BE2C (cell line): ENCODE measurements at places on chromosomes 4 and X.

- DNase-seq, result no peak
Measured at GRCh38 chrX:10492250-10492649, 128.1 kb downstream of the MID1 start.

- DNase-seq, result peak; percentile 50
Measured at GRCh38 chr4:94410678-94411206, 41.0 kb upstream of the PDLIM5 start.

GRCh38 chr4:90442619-90443018, 315.4 kb downstream of the CCSER1 start:
- DNase-seq, result no peak

DNA sequence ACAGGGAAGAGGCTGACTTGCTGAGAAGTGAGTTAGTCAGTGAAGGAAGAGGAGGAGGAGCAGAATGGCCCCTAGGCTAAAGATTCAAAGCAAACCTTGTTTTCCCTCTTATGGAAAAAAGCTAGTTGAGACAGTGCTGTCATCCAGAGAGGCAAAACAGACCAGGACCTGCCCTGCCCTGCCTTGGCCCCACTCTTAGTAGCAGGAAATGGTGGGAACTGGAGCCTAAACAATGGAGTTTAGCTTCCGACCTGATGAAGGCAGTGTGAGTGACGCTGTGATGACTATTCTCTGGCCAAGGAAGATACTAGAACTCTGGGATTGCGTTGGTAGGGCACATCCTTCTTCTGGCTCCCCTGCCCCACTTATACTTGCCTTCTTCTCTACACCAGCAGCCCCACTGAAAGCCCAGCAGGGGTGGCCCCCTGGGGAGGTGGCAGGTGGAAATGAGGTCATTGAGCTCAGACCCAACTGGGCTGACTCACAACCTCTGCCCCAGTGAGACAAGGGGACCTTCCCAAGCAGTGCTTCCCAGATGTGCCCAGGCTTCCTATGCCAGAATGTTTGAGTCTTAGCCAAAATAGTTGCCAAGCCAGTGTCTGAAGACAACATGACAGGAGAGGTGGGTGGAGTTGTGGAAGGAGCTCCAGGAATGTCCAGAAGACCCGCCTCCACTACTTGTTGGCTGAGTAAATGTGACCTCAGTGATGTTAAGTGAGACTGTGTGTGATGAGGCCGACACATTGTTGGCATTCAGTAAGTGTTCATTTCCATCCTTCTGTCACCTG, 38.8 kb downstream of the MSN start:
- no peak for DNase-seq

DNA sequence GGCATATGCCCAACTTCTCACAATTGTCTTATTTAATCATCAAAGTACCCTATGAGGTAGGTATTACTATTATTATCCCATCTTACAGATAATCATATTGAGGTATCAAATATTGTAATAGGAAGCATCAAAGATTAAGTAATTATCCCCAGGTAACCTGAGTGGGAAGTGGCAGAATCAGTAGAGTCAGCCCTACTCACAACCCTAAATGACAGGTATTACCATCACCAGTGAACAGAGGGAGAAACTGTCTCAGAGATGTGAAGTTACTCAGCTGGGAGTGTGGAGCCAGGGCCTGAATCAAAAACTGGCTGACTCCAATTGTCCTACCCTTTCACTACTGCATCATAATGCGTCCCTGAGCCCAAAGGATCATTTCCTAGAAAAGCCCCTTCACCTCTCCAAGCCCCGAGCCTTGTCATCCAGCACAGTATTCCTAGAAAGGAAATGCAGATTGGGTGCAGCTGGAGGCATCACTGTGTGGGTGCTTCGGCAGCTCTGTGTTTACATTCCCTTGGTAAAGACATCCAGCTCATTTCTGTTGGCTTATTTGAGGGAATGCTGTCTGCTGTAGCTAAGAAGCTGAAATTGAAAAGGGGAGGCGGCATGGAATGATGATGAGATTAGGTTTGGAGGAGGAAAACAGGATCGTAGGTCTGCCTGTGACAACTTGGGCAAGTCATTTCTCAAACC, 72.8 kb downstream of the DHX15 start:
- DNase-seq, result no peak

DNA sequence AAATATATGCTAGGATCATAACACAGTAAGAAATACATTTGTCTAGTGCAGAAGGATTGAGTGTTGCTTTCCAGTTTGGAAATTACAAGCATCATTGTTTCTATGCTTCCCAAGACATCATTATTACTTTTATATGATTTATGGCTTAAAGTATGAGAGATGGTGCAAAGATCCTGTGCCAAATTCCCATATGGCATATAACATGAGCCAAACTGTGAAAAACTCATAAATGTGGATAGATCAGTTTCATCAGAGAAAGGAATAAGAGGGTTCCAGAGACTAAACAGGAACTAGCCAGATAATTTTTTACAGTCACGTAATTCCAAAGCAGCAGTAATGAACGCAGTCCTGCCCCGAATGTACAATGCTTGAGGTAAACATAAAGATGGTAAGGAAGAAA, 126.3 kb downstream of the PRDM5 start:
- no peak for DNase-seq
